CD8-positive, alpha-beta memory T cell (primary cell): ENCODE measurements at places on chromosomes 3 and 15.

DNA sequence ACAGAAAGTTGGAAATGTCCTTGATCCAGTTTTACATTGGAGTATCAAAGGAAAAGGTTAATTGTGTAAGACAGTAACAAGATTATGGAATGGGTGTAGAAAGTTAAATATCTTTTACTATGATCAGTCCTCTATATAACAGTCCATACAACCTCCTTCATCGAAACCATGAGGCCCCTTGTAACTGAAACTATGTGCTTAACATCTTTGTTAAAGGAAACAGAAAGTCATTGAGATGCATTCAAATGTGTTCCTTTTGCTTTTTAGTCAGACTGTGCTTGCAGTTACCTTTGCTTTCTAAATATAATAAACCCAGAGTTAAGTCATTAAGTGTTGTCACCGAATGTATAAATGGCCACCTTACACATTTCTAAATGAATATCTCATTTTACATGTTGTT lies 1298.5 kb downstream of the ROBO2 start:
- DNase-seq: no peak

GRCh38 chr3:62373215-62373614 lies at the start of gene FEZF2:
TSS of gene FEZF2 (minus strand) at chr3:62373550. CDS start at chr3:62372868, 682 bp downstream.
- DNase-seq: no peak

DNA sequence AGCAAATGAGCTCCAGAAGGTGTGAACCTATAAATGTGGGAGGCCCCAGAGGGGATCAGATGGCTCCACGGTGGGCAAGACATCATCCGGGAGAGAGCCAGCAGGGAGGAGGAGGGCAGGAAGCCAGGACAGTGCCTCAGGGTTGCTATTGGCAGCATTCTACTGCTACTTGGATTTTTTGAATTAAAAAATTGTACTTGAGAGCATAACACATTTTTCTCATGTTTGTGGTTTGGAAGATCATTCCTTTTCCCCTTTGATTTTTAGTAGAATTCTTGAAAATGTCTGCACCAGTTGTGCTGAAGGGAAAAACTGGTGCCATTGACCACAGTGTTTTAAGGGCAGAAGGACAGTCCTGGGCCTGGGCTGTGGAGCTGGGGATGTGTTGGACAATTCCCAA lies 59.2 kb downstream of the LYZL4 start:
- no peak for DNase-seq

DNA sequence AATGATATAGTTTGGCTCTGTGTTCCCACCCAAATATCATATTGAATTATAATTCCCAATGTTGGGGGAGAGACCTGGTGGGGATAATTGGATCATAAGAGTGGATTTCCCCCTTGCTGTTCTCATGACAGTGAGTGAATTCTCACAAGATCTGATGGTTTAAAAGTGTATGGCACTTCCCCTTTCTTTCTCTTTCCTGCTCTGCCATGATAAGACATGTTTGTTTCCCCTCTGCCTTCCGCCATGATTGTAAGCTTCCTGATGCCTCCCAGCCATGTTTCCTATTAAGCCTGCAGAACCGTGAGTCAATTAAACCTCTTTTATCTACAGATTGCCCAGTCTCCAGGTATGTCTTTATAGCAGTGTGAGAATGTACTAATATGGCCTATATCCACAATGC lies 126.7 kb upstream of the GMNC start:
- DNase-seq: no peak

DNA sequence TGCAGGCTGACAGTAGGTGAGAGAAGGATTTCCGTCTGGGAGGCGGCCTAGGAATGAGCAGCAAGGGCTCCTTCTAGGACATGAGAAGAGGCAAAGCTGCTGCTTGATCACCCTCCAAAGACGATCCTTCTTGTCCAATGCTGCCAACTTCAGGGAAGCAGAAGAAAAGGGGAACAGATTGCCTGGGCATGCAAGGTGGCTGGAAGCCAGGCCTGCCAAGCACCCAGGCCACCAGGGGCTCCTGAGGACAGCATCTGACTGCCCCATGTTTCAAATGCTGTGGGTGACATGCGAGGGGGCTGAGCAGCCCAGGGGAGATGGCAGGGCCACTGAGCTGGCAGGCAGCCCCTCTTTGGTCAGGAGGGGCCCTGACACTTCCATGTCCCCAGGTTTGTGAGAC lies 3.3 kb upstream of the GRIP2 start:
- DNase-seq: no peak

DNA sequence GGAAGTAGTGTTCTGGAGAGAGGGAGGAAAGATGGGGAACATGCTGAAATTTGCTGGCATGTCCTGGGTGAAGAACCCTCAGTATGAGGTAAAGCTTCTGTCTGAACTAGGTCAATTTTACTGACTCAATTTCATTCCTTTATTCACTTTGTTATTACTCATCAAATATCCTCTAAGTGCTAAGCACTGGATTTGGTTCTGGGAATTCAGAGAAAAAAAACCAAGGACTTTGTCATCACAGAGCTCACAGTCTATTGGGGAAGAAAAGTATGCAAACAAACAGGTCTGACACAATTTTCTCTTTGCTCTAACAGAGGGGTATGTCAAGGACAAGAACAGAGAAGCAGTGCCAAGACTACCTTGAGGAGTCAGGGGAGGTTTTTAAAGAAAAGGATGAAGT lies 68.0 kb downstream of the TFG start:
- DNase-seq: no peak

DNA sequence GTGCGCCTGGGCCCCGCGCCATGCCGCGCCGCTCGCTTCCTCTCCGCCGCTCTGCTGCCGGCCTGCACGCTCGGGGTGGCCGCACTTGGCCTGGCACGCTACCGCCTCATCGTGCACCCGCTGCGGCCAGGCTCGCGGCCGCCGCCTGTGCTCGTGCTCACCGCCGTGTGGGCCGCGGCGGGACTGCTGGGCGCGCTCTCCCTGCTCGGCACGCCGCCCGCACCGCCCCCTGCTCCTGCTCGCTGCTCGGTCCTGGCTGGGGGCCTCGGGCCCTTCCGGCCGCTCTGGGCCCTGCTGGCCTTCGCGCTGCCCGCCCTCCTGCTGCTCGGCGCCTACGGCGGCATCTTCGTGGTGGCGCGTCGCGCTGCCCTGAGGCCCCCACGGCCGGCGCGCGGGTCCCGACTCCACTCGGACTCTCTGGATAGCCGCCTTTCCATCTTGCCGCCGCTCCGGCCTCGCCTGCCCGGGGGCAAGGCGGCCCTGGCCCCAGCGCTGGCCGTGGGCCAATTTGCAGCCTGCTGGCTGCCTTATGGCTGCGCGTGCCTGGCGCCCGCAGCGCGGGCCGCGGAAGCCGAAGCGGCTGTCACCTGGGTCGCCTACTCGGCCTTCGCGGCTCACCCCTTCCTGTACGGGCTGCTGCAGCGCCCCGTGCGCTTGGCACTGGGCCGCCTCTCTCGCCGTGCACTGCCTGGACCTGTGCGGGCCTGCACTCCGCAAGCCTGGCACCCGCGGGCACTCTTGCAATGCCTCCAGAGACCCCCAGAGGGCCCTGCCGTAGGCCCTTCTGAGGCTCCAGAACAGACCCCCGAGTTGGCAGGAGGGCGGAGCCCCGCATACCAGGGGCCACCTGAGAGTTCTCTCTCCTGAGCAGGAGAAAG lies 951 bp downstream of the GPR62 start:
- DNase-seq: peak; percentile 55

DNA sequence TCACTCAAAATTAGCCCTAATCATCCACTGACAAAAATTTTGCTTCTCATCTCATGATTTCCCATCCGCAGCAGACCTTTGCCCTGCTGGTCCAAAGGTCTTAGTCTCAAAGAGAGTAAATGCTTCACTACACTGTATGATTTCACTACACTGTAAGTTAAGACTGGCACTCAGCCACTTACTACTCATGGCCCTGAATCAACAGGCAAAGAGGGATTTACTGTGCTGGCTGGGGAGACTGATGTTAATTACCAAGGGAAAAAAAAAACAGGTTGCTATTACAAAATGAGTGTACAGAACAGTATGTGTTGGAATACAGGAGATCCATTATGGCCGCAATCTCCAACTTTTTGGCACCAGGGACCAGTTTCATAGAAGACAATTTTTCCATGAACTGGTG lies 214.8 kb downstream of the ZMAT3 start:
- DNase-seq: no peak
